Endothelial cell (in vitro differentiated cells): ENCODE measurements at places on chromosomes 12 and 14.

DNA sequence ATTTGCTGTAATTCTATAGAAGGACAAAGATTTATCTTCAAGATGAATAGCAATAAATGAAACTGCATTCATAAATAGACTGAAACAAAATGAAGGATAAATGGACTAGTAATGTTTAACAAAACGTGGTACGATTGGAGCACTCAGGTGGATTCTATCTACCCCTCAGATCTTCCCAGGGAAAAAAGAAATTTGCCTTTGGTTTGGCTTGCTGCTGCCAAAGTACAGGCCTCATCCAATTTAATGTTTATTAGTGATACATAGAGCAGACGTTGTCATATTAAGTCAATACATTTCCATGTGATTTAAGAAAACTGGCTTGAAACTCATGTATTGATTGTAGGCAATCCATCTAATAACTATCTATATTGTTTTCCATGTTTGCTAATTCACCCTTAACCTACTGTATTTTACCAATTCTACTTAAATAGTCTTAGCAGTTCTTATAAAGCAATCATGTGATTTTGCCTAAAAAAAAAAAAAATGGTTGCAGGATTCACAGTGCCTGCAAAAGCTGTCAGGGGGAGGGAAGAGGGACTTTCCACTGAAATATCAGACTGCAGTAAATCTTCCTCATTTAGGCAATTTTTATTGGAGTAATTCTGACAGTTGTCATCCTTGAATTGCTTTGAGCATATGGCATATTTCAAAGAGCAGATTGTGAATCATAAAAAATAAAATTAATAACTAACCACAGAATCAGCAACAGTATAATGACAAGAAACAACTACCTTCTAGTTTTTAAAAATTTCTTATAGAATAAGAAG, 242.2 kb upstream of the NPAS3 start:
- peaks cover 1% of the 10 kb centered on the region for H3K27me3 ChIP-seq
- H3K27ac ChIP-seq: no peak overlapping the region
- no peak overlapping the region for H3K4me3 ChIP-seq
- no peaks in the 10 kb centered on the region for H3K36me3 ChIP-seq
- H3K4me1 ChIP-seq: no peaks in the 10 kb centered on the region

DNA sequence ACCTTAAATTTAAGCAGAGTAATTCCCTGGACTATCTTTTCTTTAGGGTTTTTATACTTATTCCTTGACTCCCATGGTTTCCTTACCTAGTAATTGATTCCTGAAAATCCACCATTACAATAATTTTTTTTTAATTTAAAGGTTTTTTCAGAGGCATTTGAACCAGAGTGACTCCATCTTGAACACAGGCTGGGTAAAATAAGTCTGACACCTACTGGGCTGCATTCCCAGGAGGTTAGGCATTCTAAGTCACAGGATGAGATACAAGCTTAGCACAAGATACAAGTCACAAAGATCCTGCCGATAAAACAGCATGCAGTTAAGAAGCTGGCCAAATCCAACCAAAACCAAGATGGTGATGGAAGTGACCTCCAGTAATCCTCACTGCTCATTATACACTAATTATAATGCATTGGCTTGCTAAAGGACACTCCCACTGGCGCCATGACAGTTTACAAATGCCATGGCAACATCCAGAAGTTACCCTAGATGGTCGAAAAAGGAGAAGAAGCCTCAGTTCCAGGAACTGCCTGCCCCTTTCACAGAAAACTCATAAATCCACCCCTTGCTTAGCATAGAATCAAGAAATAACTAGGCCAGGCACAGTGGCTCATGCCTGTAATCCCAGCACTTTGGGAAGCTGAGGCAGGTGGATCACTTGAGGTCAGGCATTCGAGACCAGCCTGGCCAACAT, 53.6 kb downstream of the SLC25A21 start:
- no peaks in the 10 kb centered on the region for H3K4me1 ChIP-seq
- no peaks in the 10 kb centered on the region for H3K27me3 ChIP-seq
- DNase-seq: no peak
- H3K4me3 ChIP-seq: no peak overlapping the region
- no peaks in the 10 kb centered on the region for H3K36me3 ChIP-seq

- H3K36me3 ChIP-seq: peaks cover 2% of the 10 kb centered on the region
- H3K4me3 ChIP-seq: no peak overlapping the region
- peaks cover 20% of the 10 kb centered on the region for H3K4me1 ChIP-seq
- peaks cover 5% of the 10 kb centered on the region for H3K27me3 ChIP-seq
- H3K27ac ChIP-seq: no peak overlapping the region
- DNase-seq: no peak
Observed at GRCh38 chr14:75252254-75252837, 26.3 kb upstream of the FOS start.

GRCh38 chr12:126700096-126700495, 1566.9 kb upstream of the TMEM132C start:
- no peak overlapping the region for H3K27ac ChIP-seq
- peaks cover 9% of the 10 kb centered on the region for H3K36me3 ChIP-seq
- no peaks in the 10 kb centered on the region for H3K4me1 ChIP-seq
- no peak overlapping the region for H3K4me3 ChIP-seq
- H3K27me3 ChIP-seq: no peaks in the 10 kb centered on the region

- H3K36me3 ChIP-seq: peaks cover 18% of the 10 kb centered on the region
- H3K4me1 ChIP-seq: peaks cover 2% of the 10 kb centered on the region
- H3K27me3 ChIP-seq: peaks cover 13% of the 10 kb centered on the region
- no peak overlapping the region for H3K27ac ChIP-seq
- DNase-seq: no peak
Observed at GRCh38 chr14:105399466-105399775, 1.1 kb downstream of the TEX22 start.

DNA sequence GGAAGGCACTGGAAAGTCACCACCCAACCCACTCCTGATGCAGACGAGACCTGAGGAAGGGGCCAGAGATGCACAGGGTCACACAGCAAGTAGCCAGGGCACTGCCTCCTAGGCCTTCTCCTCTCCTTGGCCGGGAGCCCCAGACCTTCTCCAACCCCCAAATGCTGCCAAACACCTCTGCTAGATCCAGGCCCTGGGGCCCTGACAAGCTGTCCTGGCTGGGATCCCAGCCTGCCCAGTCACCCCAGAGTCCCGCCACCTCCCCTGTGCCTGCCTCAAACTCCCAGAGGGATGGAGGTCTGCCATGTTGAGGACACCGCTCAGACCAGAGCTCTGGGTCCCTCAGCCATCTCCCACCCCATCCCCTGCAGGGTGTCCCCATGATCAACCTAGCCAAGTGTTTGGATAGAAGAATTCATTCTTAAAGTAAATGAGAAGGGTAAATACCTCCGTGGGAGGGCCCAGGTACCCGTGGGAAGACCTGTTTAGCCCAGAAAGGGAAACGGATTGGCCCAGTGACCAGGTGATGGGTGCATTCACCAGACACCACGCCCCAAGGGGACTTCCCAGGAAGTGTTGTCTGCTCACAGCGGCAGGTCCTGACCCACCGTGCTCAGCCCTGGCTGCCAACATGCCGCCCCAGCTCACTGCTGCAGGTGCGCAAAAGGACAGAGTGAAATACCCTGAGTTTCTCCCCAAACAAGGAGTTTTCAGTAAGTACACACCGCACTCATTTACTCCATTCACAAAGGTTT, 4.6 kb upstream of the DIO3 start:
- peaks cover 5% of the 10 kb centered on the region for H3K36me3 ChIP-seq
- H3K27me3 ChIP-seq: peaks cover 12% of the 10 kb centered on the region
- no peak for DNase-seq

DNA sequence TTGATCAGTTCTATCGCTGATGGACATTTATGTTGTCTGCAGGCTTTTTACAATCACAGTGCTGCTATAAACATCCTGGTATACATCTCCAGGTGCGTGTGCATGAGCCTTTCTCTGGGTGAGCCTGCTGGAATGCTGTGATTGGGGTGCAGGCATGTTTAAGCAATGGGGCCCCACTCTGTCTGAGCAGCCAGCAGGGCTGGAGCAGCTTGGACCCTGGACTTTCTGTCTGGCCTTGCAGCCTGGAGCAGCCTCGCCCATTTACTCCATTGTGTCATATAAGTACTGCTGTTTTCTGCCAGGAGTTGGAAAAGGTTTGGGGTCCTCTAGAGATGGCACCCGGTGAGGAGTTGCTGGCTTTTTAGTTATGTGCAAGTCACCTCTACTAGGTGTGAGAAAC, 199.0 kb downstream of the KIF26A start:
- peaks cover 5% of the 10 kb centered on the region for H3K36me3 ChIP-seq
- H3K27me3 ChIP-seq: peaks cover under 1% of the 10 kb centered on the region
- DNase-seq: no peak
- no peak overlapping the region for H3K4me3 ChIP-seq
- no peak overlapping the region for H3K27ac ChIP-seq
- peaks cover 2% of the 10 kb centered on the region for H3K4me1 ChIP-seq

GRCh38 chr14:34135492-34135891, 184.6 kb upstream of the EGLN3 start:
- no peaks in the 10 kb centered on the region for H3K36me3 ChIP-seq
- peaks cover 8% of the 10 kb centered on the region for H3K4me1 ChIP-seq
- no peak overlapping the region for H3K4me3 ChIP-seq
- DNase-seq: no peak

DNA sequence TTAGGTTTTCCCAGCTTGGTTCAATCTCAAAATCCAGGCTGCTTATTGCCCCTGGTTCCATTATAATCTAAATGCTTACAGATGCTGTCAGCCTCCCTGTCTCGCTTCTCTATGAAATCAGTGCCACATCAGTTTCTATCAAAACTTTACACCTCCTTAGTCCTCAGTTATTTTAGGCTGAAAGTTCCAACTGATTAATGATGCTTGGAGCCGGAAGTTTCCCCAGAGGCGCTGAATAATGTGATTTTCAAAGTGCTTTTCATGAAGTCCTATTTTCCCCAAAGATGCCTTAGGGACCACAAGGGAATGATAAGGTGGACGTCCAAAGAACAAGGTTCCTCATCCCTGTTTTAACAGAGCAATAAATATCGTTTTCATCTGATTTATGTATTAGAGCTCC, 262.4 kb upstream of the RMST start:
- no peaks in the 10 kb centered on the region for H3K36me3 ChIP-seq
- no peak overlapping the region for H3K4me3 ChIP-seq
- H3K27me3 ChIP-seq: no peaks in the 10 kb centered on the region
- DNase-seq: no peak
- H3K4me1 ChIP-seq: no peaks in the 10 kb centered on the region
- no peak overlapping the region for H3K27ac ChIP-seq

DNA sequence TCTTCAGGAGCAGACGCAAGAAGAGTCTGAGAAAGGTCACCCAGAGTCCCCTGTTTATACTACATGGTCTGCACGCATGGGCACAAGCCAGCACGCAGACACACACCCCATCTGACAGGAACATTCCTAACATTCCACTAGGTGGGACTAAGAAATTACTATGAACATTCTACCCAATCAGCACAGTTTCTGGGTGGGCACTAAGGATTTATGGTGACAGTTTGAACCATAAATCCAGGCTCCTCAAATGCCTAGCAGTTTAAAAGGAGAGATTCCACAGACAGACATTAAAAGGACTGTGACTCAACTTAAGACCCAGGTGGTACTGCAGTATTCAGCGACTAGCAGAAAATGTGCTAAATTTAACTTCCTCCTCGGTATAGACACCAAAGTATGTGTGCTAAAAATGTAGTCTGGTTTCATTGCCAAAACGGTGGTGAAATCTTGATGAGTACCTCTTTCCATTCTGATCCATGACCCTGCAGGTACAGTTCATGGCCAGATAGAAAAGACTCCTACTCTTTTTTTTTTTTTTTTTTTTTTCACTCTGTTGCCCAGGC, 16.2 kb downstream of the ABHD4 start:
- H3K36me3 ChIP-seq: peaks cover 35% of the 10 kb centered on the region
- no peak for DNase-seq
- no peak overlapping the region for H3K27ac ChIP-seq
- peaks cover 28% of the 10 kb centered on the region for H3K4me1 ChIP-seq
- H3K4me3 ChIP-seq: no peak overlapping the region

DNA sequence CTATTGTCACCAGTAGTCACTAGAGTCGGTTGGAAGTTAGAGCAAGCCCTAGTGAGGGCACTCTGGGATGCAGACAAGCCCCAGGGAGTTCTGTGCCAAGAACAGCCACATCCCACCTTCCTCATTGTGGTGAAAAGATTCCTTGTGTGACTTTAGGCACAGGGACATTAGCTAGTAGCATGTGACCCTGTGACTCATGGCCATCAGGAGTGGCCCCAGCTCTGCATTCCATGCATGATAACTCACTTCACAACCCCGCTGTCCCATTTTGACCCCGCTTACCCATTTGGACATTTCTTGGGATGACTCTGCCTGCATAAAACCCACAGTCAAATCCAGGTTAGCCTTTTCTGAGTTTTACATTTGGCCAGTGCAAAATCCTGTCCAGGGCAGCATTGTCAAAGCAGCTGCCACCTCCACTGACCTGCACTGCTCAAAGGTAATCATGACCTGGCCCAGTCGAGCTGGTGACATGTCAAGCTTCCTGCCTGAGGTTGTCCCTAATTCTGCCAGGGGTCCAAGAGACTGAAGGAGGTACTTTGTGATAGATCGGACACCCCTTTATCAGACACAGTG, 430.5 kb downstream of the DPF3 start:
- H3K27me3 ChIP-seq: peaks cover 7% of the 10 kb centered on the region
- H3K4me3 ChIP-seq: no peak overlapping the region
- peaks cover 32% of the 10 kb centered on the region for H3K36me3 ChIP-seq
- H3K4me1 ChIP-seq: no peaks in the 10 kb centered on the region

GRCh38 chr14:87944987-87945604, 47.9 kb downstream of the GALC start:
- no peak for DNase-seq
- no peak overlapping the region for H3K27ac ChIP-seq
- no peak overlapping the region for H3K4me3 ChIP-seq
- H3K4me1 ChIP-seq: no peaks in the 10 kb centered on the region
- no peaks in the 10 kb centered on the region for H3K27me3 ChIP-seq

GRCh38 chr12:106914796-106915634, 40.7 kb upstream of the TMEM263 start:
- peaks cover 11% of the 10 kb centered on the region for H3K4me1 ChIP-seq
- peaks cover 5% of the 10 kb centered on the region for H3K27me3 ChIP-seq
- H3K4me3 ChIP-seq: no peak overlapping the region
- H3K27ac ChIP-seq: no peak overlapping the region
- no peaks in the 10 kb centered on the region for H3K36me3 ChIP-seq

- peaks cover 20% of the 10 kb centered on the region for H3K4me1 ChIP-seq
- H3K36me3 ChIP-seq: no peaks in the 10 kb centered on the region
- no peak overlapping the region for H3K4me3 ChIP-seq
- no peak overlapping the region for H3K27ac ChIP-seq
Observed at GRCh38 chr14:63896278-63896720, 43.5 kb downstream of the SYNE2 start.

GRCh38 chr12:101414533-101415119, 7.1 kb upstream of the ARL1 start:
- H3K27ac ChIP-seq: no peak overlapping the region
- no peaks in the 10 kb centered on the region for H3K36me3 ChIP-seq
- no peaks in the 10 kb centered on the region for H3K4me1 ChIP-seq
- no peak overlapping the region for H3K4me3 ChIP-seq
